ENCODE measurements at places on chromosomes 7 and 10. TPM values are rescaled to one million over a fixed set of nuclear protein-coding genes. Genes with fewer than 3 reads are reported as not detected.

Gene CD36
- total RNA-seq, result 68.9 TPM

Gene VWA2
- 0.05 TPM for total RNA-seq

Gene ACSL5
- total RNA-seq, result 201 TPM

Gene CCDC186
- 11.6 TPM for total RNA-seq

Gene IKZF1
- total RNA-seq, result 43.5 TPM

DNA sequence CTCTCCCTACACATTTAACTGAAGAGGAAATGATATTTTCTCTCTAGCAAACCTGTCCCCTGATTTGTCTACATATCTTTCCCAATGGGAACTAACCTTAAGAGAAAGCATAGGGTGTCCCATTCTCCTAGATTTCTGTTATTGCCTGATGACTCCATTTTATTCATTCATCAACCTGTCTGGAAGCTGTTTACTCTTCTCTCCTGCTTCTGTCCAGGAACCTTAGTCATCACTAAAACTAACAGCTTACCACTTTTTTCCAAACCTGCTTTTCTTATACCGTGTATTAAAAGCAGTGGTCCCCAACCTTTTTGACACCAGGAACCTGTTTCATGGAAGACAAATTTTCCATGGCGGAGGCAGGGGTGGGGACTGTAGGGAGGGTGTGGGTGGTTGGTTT lies 473.3 kb upstream of the PCDH15 start:
- no peaks in the 10 kb centered on the region for H3K27me3 ChIP-seq
- H3K4me1 ChIP-seq, result no peaks in the 10 kb centered on the region
- H3K36me3 ChIP-seq, result no peaks in the 10 kb centered on the region
- H3K27ac ChIP-seq, result no peak overlapping the region
- no peak for DNase-seq
- no peak overlapping the region for H3K4me3 ChIP-seq

DNA sequence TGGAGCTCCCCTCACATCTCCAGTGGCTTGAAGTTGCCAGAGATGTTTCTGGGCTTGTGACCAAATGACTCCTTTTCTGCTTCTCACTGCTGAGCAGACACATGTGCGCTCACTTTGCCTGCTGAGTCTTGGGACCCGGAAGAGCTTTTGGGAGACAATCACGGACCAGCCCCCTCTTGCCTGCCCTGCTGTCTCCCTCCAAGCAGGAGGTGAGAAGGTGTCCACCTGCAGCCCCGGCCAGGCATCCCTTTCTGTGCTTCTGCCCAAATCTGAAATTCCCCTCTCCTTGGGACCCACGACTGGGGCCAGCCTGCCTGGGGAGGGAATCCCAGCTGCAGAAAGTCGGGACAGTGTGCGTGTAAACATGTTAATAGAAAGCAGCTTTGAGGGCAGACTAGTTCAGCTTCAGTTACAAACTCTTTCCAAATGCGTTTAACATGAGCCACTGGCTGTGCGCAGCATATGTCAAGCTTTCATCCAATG lies 31.7 kb downstream of the HTRA1 start:
- no peak for DNase-seq
- H3K27me3 ChIP-seq, result no peaks in the 10 kb centered on the region
- H3K36me3 ChIP-seq, result peaks cover 4% of the 10 kb centered on the region
- H3K4me1 ChIP-seq, result no peaks in the 10 kb centered on the region
- H3K27ac ChIP-seq, result no peak overlapping the region

- H3K27ac ChIP-seq, result no peak overlapping the region
- no peaks in the 10 kb centered on the region for H3K4me1 ChIP-seq
- H3K36me3 ChIP-seq, result no peaks in the 10 kb centered on the region
Measured at GRCh38 chr7:141519623-141520022, 31.6 kb upstream of the AGK start.

DNA sequence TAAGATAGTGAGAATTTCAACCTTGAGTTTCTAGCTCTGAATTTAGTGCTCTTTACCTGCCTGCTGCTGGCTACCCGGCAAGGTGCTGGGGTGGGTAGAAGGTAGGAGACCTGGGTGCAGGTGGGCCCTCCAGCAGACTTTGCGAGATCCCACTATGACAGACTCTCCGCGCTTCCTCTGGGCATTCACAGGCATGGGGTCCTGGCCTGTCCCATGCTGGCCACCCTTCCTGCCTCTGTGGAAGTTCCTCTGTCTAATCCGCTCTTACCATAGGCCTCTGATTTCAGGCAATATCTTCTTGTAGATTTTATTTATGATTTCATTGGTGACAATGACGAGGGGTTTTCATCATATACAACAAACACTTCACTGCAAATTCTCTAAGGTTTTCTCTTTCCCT lies 1.2 kb upstream of the WDFY4 start:
- no peaks in the 10 kb centered on the region for H3K4me1 ChIP-seq
- no peak for DNase-seq
- no peaks in the 10 kb centered on the region for H3K36me3 ChIP-seq
- H3K27me3 ChIP-seq, result no peaks in the 10 kb centered on the region
- no peak overlapping the region for H3K4me3 ChIP-seq
- H3K27ac ChIP-seq, result no peak overlapping the region

DNA sequence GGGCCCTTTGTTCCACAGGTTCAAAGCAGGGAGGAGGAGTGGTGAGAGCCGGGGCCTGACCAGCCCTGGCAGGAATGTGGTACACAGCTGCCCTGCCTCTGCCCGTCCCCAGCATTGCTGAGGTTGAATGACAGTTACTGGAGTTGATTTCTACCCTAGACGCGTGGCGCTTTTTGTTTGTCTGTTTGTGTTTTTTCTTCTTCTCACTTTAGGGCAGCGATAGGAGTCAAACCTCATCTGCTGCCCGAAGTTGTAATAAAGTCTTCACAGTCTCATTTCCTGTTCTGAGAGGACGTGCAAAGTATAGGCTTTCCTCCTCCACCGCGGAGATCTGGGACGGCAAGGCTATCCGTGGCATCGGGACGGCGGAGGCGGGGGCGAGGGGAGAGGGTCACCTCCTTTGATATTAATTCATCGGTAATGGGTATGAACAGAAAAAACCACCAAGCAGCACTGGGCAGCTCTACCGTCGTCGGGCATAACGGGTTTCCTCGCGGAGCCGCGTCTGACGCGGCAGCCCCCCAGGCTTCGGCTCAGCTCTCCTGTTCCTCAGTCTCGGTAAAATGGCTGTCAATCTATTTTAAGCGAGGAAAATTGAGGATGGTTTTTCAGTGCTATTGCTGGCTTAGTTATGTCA lies 160.8 kb downstream of the LRMDA start:
- no peak for DNase-seq
- H3K4me1 ChIP-seq, result peaks cover 1% of the 10 kb centered on the region
- H3K4me3 ChIP-seq, result no peak overlapping the region
- peak overlapping the region; percentile 54 for H3K27ac ChIP-seq
- H3K27me3 ChIP-seq, result no peaks in the 10 kb centered on the region
- no peaks in the 10 kb centered on the region for H3K36me3 ChIP-seq

GRCh38 chr10:64508029-64508661 lies 986.9 kb downstream of the REEP3 start:
- no peaks in the 10 kb centered on the region for H3K27me3 ChIP-seq
- no peaks in the 10 kb centered on the region for H3K4me1 ChIP-seq
- H3K36me3 ChIP-seq, result no peaks in the 10 kb centered on the region
- DNase-seq, result no peak
- H3K27ac ChIP-seq, result no peak overlapping the region
- no peak overlapping the region for H3K4me3 ChIP-seq

- no peak overlapping the region for H3K27ac ChIP-seq
- no peaks in the 10 kb centered on the region for H3K27me3 ChIP-seq
- H3K36me3 ChIP-seq, result no peaks in the 10 kb centered on the region
- DNase-seq, result no peak
- H3K4me3 ChIP-seq, result no peak overlapping the region
Measured at GRCh38 chr7:128838109-128838779, 8.0 kb downstream of the FLNC start.

- H3K4me1 ChIP-seq, result no peaks in the 10 kb centered on the region
- H3K27me3 ChIP-seq, result no peaks in the 10 kb centered on the region
- DNase-seq, result no peak
Measured at GRCh38 chr7:32075612-32076011, 5.4 kb upstream of the PDE1C start.

DNA sequence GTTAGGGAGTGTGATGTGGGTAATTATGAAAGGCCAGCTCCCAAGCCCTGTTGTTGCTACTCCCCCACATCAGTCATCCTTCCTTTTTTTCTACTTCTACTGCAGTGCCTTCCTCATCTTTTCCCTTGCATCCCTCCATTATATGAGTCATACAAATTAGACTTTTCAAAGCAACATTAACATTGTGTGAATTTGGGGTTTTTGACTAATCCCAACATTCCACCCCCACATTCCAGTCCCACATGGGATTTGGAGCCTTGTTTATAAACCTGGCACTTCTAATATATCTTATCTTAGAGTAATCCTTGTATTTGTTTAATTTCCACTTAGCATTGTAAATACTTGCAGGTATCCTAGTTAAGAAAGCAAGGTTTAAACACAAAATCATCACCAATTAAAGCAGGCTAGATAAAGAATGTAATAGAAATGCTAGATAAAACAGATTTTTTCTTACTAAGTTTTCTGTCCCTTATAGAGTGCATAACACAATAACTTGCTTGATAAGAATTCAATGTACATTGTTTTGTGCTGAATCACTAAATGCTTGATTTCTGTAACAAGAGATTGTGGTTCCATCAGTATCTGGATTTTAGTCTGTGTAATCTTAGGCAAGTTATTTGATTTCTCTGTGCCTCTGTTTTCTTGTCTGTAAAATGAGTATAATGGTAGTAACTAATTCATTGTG lies 165.8 kb downstream of the CFTR start:
- no peak overlapping the region for H3K27ac ChIP-seq
- no peaks in the 10 kb centered on the region for H3K36me3 ChIP-seq
- no peaks in the 10 kb centered on the region for H3K4me1 ChIP-seq
- no peaks in the 10 kb centered on the region for H3K27me3 ChIP-seq

DNA sequence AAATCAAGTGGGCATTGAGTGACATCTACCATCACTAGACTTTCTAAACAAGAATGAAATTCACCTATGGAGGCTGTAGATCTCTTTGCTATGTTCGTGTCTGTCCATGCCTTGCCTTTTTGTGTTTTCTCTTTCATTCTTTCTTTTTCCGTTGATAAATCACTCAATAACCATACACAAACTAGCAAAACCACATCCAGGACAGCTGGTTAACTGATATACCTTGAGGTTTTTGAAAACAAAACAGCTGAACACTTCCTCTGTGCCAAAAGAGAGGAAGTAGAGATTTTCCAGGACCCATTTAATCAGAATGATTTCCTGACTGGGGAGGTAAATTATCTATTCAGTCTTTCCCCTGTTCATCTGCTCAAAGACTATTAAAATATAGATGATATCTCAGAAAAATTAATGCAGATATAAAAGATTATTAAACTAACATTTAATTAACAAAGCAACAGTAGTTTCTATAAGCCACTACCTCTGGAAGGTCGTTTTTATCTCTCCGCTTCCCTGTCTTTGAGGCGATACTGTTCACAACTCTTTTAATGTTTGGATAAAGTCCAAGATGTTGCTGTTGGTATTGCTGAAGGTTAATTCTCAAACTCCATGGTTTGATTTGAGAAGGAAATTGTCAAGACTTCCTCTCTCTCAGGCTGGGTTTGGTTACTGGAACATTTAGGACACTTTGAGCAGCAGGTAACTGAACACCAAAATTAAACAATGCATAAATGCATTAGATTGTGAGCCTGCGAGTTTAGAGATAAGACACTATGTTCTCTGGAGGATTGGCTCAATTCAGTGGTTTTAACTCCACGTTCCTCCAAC lies 24.4 kb upstream of the C10orf67 start:
- no peak overlapping the region for H3K4me3 ChIP-seq
- no peaks in the 10 kb centered on the region for H3K36me3 ChIP-seq
- no peak overlapping the region for H3K27ac ChIP-seq
- no peaks in the 10 kb centered on the region for H3K27me3 ChIP-seq
- H3K4me1 ChIP-seq, result no peaks in the 10 kb centered on the region
- DNase-seq, result no peak

Data from liver (tissue), 10 donors.